ENCODE measurements at places on chromosomes 6 and 20.
A peak's percentile ranks its signal among the peaks of the same experiment; 100 is the strongest.

- no peak overlapping the region for H3K4me3 ChIP-seq
- H3K27ac ChIP-seq, result no peak overlapping the region
- H3K27me3 ChIP-seq, result no peaks in the 10 kb centered on the region
- DNase-seq, result no peak
Measured at GRCh38 chr20:47777220-47777619, 8.1 kb downstream of the SULF2 start.

DNA sequence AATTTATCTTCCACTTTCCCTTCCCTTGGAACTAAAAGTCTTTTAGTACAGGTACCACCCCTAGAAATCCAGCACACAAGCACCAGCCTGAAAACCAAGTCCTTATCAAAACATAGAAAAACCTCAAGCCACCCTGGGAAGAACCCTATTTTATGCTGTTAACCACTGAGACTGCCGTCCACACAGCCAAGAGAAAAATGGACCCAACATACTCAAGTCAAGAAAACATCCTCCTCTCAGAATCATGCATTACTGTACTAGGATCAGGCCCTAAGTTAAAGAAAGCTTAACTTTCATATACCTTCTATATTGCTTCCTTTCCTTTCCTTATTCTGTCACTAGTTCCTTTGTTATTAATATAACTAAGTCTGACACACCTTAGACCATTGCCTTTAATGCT, 16.9 kb upstream of the GOPC start:
- H3K36me3 ChIP-seq, result no peaks in the 10 kb centered on the region
- no peaks in the 10 kb centered on the region for H3K27me3 ChIP-seq
- H3K27ac ChIP-seq, result no peak overlapping the region
- no peak overlapping the region for H3K4me3 ChIP-seq
- DNase-seq, result no peak

DNA sequence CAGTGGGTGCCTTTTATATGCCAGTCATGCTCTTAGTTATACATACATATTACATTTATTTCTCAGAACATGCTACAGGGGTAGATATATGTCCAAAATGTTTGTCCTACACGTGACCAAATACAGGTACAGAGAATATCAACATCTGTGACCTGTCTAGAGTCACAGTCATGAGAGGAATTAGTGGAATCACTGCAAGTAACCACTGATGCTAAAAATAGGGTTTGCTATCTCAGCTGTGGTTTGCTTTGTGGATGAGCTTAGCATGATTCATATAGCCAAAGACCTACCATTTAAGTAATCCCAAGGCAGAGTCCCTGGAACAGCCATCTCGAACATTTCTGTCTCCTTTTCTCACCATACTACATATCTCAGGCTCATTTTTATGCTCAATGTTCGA, 32.3 kb downstream of the GSTA3 start:
- no peak overlapping the region for H3K4me3 ChIP-seq
- no peaks in the 10 kb centered on the region for H3K4me1 ChIP-seq
- no peak overlapping the region for H3K27ac ChIP-seq
- H3K27me3 ChIP-seq, result no peaks in the 10 kb centered on the region
- no peaks in the 10 kb centered on the region for H3K36me3 ChIP-seq

- DNase-seq, result no peak
- no peak overlapping the region for H3K4me3 ChIP-seq
- no peaks in the 10 kb centered on the region for H3K36me3 ChIP-seq
- H3K4me1 ChIP-seq, result no peaks in the 10 kb centered on the region
Measured at GRCh38 chr20:17735206-17735804, 35.5 kb downstream of the BANF2 start.

GRCh38 chr20:848193-848592, 14.7 kb downstream of the FAM110A start:
- H3K27me3 ChIP-seq, result no peaks in the 10 kb centered on the region
- H3K4me3 ChIP-seq, result no peak overlapping the region
- H3K4me1 ChIP-seq, result peaks cover 42% of the 10 kb centered on the region
- no peaks in the 10 kb centered on the region for H3K36me3 ChIP-seq

DNA sequence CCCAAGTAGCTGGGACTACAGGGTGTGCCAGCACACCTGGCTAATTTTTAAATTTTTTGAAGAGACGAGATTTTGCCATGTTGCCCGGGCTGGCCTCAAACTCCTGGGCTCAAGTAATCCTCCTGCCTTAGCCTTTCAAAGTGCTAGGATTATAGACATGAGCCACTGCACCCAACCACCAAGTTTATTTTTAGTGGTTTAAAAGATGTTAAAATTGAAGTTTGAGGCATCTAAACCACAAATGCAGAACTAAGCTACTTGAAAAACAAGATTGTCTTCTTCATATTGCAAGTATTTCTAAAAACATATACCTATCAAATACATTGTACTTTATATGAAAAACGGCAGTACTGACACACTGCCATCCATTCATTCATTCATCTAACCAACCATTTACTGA, 31.6 kb downstream of the WASF1 start:
- DNase-seq, result no peak
- H3K36me3 ChIP-seq, result no peaks in the 10 kb centered on the region
- H3K27me3 ChIP-seq, result peaks cover 1% of the 10 kb centered on the region
- no peak overlapping the region for H3K27ac ChIP-seq

GRCh38 chr6:28393912-28394662, 5.5 kb downstream of the ZSCAN12 start:
- peaks cover under 1% of the 10 kb centered on the region for H3K4me1 ChIP-seq
- H3K36me3 ChIP-seq, result peaks cover 37% of the 10 kb centered on the region
- no peak overlapping the region for H3K27ac ChIP-seq
- no peaks in the 10 kb centered on the region for H3K27me3 ChIP-seq
- no peak for DNase-seq

GRCh38 chr20:33732166-33732970, 572 bp downstream of the ZNF341 start:
- no peaks in the 10 kb centered on the region for H3K27me3 ChIP-seq
- H3K4me3 ChIP-seq, result peak overlapping the region; percentile 60
- peaks cover 3% of the 10 kb centered on the region for H3K4me1 ChIP-seq
- no peaks in the 10 kb centered on the region for H3K36me3 ChIP-seq
- DNase-seq, result peak; percentile 76

GRCh38 chr6:87675004-87675681, 26.9 kb downstream of the AKIRIN2 start:
- no peaks in the 10 kb centered on the region for H3K27me3 ChIP-seq
- no peak overlapping the region for H3K4me3 ChIP-seq

DNA sequence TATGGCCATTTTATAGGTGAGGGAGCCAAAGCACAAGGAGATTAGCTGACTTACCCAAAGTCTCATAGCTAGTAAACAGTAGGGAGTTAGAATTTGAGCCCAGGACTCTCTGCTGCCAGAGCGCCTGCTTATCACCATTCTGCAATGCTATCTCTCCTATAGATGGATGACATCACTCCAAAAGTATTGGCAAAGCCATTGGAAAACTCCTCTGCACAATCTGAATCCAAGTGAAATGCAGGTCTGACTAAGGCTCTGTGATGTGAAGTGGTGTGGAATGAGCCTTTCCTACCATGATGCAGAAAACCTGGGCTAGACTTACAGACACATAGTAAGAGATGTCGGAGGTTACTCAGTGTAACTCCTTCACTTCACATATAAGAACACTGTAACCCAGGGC, 106.3 kb downstream of the GRM1 start:
- H3K4me1 ChIP-seq, result no peaks in the 10 kb centered on the region
- H3K36me3 ChIP-seq, result no peaks in the 10 kb centered on the region
- H3K27ac ChIP-seq, result no peak overlapping the region

DNA sequence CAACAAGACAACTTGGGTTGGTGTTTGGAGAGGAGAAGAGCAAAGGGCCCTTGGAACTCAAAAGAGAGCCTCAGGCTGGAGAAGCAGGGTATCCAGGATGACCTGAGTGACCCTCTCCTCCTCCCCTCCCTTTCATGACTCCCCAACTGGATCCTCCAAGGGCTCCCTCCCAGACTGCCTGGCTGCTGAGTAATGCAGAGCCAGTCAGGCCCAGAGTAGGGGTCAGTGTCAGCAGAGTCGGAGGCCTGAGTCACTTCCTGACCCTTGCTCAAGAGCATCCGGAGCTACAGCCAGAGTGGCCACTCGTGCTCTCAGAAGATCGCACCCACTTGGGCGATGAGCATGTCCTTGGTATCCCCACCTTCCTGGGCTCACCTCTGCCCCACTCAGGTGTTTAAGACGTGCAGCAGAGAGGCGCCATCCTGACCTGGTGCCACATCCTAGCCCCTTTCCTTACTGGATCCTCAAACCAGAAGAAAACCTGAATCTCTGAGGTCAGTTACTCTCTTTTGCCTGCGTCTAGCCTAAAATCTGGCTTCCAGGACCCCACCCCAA, 2.8 kb upstream of the MAPK13 start:
- DNase-seq, result no peak
- H3K36me3 ChIP-seq, result no peaks in the 10 kb centered on the region
- peaks cover 48% of the 10 kb centered on the region for H3K4me1 ChIP-seq
- no peaks in the 10 kb centered on the region for H3K27me3 ChIP-seq

GRCh38 chr6:148723484-148723883, 23.3 kb upstream of the UST start:
- no peaks in the 10 kb centered on the region for H3K4me1 ChIP-seq
- H3K36me3 ChIP-seq, result no peaks in the 10 kb centered on the region
- H3K27me3 ChIP-seq, result no peaks in the 10 kb centered on the region

DNA sequence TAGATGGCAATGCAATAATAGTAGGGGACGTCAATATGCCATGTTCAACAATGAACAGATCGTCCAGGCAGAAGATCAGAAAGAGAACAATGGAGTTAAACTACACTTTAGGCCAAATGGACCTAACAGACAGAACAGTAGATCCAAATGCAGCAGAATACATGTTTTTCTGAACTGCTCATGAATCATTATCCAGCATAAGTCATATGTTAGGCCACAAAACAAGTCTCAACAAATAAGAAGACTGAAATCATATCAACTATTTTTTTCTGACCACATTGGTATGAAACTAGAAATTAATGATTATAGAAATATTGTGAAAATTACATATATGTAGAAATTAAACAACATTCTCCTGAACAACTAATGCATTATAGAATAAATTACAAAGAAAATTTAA, 10.2 kb upstream of the DEFB125 start:
- no peaks in the 10 kb centered on the region for H3K27me3 ChIP-seq
- no peak overlapping the region for H3K4me3 ChIP-seq
- H3K4me1 ChIP-seq, result no peaks in the 10 kb centered on the region
- no peaks in the 10 kb centered on the region for H3K36me3 ChIP-seq
- no peak for DNase-seq

GRCh38 chr20:52593654-52594053, 378.5 kb upstream of the TSHZ2 start:
- DNase-seq, result no peak
- H3K27me3 ChIP-seq, result no peaks in the 10 kb centered on the region
- no peak overlapping the region for H3K27ac ChIP-seq
- H3K36me3 ChIP-seq, result no peaks in the 10 kb centered on the region
- H3K4me3 ChIP-seq, result no peak overlapping the region

GRCh38 chr20:34295284-34295683, 7.9 kb downstream of the AHCY start:
- H3K27me3 ChIP-seq, result no peaks in the 10 kb centered on the region
- no peak overlapping the region for H3K4me3 ChIP-seq
- no peak overlapping the region for H3K27ac ChIP-seq

- peaks cover 20% of the 10 kb centered on the region for H3K27me3 ChIP-seq
- no peak overlapping the region for H3K27ac ChIP-seq
- no peak overlapping the region for H3K4me3 ChIP-seq
- no peak for DNase-seq
- no peaks in the 10 kb centered on the region for H3K36me3 ChIP-seq
Measured at GRCh38 chr6:84774157-84774984, 10.0 kb upstream of the TBX18 start.

DNA sequence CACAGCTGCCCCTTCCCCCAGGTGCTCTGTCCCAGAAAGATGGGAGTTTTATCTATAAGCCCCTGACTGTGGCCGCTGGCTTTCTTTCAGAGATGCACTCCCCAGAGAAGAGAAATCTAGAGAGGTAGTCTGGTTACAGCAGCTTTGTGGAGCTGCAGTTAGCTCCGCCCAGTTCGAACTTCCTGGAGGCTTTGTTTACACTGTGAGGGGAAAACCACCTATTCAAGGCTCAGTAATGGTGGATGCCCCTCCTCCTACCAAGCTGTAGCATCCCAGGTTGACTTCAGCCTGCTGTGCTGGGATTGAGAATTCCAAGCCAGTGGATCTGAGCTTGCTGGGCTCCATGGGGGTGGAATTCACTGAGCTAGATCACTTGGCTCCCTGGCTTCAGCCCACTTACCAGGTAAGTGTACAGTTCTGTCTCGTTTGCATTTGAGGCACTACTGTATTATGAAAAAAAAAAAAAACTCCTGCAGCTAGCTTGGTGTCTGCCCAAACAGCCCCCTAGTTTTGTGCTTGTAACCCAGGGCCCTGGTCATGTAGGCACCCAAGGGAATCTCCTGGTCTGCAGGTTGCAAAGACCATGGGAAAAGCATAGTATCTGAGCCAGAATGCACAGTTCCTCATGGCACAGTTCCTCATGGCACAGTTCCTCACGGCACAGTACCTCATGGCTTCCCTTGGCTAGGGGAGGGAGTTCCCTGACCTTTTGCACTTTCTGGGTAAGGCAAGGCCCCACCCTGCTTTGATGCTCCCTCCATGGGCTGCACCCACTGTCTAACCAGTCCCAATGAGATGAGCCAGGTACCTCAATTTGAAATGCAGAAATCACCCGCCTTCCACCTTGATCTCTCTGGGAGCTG, 275.0 kb downstream of the CENPW start:
- no peak for DNase-seq
- no peaks in the 10 kb centered on the region for H3K4me1 ChIP-seq

DNA sequence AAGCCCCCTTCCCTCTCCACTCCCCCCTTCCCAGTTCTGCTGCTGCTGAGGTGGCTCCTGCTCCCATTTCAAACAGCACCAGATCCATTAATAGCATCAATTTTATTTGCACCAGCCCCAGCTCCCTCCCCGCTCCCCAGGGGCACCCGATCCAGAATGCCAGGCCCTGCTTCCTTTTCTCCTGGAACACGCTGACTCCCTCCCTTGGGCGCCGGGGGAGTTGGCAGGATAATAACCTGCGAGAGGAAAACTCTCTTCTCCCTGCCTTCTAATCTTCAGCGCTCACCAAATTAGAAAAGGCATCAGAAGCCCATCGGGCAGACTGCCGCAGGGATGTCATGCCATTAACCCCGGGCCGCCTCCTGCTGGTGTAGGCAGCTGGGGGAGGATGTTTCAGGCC, 77.8 kb downstream of the NCR2 start:
- no peaks in the 10 kb centered on the region for H3K36me3 ChIP-seq
- no peak overlapping the region for H3K4me3 ChIP-seq
- no peak overlapping the region for H3K27ac ChIP-seq
- H3K27me3 ChIP-seq, result peaks cover 6% of the 10 kb centered on the region
- no peak for DNase-seq
